ENCODE measurements at places on chromosomes 1 and 21.

DNA sequence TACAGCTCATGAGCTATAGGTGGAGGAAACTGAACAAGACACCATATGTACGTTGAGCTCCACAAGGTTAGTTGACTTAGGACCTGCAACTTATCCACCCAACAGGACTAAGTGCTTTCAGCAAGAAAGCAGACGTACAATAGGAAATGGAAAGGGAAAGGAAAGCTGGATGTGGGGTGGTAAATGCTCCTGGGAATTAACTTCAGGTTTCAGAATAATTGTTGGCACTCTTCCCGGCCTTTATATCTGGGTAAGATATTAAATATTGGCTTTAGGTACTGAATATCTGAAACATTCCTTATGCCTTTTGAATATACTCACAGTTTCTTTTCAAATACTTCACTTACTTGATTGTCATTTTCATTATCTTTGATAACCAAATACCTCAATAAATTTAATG, 36.3 kb downstream of the GLMN start:
- DNase-seq, result no peak

GRCh38 chr1:44275296-44275962, 62.2 kb downstream of the DMAP1 start:
- DNase-seq, result no peak

DNA sequence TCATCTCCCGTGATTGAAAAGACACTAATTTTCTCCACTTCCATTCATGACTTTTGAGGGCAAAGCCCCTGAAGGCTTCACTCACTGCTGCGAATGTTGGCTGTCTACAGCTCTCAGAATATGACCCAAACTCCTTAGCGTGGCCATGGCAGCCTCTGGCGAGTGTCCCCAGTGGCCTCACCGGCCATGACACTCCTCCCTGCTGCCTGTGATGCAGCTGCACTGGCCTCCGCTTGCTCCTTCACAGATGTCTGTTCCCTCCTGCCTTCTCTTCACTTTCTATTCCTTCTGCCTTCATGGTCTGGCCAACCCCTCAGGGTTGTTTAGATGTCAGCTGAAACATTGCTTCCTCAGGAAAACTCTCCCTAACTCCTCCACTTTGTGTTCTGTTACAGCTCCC, 30.8 kb upstream of the PTPRF start:
- DNase-seq, result no peak

GRCh38 chr1:229241390-229241789, 29.5 kb upstream of the RAB4A start:
- DNase-seq, result no peak

All from SK-N-MC (cell line).